Stimulated activated CD8-positive, alpha-beta memory T cell treated with anti-CD3 and anti-CD28 coated beads, Interleukin-15, amount 100 ng/mL, for 48 hours (primary cell): ENCODE measurements at places on chromosomes 6 and 20.
A peak's percentile ranks its signal among the peaks of the same experiment; 100 is the strongest.

DNA sequence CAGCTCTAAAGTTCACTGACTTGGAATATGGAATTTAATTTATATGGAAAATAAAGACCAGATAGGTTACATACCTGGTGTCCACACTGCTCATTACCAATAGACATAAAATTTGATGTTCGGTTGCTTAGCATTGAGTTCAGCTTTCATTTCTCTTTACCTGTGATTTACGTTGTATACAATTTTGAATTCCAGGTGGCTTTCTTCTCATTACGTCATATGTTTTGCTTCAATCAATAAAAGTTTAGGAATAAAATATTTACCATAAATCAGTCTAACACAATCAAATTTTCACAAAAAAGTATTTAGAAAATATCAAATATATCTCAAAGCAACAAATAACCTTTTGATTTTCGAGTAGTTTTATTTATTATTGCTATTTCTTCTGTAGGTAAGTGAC is 40.8 kb downstream of the HDGFL1 start:
- DNase-seq, result no peak

DNA sequence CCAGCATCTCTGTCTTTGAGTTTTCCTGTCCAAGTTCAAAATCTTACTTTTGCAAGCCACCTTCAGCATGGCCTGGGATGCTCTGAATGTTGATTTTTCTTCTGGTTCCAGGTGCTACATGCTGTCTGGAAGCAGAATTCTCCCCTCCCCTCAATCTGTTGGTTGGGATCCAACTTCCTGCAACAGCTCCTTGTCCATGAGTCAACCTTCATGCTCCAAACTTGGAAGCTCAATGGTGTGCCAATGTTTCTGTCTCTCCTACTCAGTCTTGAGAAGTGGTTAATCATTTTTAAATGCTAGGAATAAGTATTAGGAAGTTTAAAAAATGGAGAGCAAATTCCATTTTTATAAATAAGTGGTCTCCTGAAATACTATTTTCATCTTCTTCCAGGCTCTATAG is 33.2 kb upstream of the PLEKHG1 start:
- no peak for DNase-seq

DNA sequence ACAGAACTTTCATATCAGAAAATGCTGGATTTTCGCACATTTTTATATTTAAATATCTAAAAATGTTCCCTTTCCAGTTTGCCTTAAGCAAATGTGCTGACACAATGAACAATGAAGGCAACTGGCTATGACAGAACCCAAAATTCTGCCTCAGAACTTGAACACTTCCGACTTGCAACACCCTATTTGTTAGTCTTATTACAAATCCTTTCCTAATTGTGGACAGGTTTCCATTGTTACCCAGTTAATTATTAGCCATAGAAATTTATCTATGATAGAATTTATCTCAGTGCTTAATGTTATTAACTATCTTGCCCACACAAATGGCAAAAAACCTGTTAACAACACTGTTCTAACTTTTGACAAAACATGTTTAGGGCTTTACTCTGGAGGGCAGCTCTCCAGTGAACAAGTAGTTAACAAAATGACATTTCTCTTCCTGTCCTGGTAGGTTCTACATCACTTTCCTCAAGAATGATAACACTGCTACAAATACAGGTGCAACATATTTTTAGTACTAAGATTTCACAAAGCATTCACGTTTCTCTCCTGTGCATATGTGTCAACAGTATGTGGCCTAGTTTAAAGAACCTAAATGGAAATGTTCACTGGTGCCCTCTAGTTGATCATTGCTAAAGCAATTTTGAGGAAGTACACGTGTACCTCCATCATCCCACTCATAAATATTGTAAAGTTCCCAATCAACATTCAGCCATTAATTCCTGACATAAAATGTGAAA is 58.4 kb downstream of the HIVEP2 start:
- no peak for DNase-seq

GRCh38 chr20:21739161-21739560 is 33.7 kb downstream of the PAX1 start:
- DNase-seq, result no peak

DNA sequence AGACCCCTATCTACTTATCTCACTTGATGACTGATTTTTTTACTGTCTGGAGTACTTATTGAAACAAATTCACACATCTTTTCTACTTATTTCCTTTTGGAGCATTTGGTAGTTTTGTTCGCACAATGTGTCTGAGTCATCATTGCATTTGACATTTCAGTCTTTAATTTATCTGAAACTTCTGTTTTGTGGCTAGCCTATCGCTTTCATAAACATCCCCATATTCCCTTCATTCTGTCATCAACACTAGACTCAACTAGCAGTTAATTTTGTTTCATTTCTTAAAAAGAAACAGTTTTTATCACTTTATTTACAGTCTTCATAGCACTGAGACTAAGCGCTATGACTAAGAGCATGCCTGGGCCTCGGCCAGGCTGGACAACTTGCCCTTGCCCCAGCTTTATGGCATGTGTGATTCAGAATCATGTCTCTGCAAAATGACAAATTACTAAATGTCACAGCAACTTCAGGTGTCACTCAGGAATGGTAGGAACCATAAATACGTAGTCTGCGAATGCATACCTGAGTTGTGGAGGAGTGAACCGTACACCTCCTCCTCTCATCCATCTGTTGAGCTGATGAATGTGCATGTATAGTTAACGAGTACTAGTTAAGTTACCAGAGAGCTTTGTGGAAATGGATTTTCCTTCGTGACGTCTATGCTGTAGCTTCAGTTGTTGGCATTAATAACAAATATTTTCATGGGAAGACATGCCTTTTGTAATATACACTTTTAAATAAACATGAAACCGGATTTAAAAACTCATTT is 16.2 kb downstream of the L3MBTL3 start:
- no peak for DNase-seq

- no peak for DNase-seq
These were observed 46.4 kb upstream of the CCDC28A start for GRCh38 chr6:138727182-138727581.

DNA sequence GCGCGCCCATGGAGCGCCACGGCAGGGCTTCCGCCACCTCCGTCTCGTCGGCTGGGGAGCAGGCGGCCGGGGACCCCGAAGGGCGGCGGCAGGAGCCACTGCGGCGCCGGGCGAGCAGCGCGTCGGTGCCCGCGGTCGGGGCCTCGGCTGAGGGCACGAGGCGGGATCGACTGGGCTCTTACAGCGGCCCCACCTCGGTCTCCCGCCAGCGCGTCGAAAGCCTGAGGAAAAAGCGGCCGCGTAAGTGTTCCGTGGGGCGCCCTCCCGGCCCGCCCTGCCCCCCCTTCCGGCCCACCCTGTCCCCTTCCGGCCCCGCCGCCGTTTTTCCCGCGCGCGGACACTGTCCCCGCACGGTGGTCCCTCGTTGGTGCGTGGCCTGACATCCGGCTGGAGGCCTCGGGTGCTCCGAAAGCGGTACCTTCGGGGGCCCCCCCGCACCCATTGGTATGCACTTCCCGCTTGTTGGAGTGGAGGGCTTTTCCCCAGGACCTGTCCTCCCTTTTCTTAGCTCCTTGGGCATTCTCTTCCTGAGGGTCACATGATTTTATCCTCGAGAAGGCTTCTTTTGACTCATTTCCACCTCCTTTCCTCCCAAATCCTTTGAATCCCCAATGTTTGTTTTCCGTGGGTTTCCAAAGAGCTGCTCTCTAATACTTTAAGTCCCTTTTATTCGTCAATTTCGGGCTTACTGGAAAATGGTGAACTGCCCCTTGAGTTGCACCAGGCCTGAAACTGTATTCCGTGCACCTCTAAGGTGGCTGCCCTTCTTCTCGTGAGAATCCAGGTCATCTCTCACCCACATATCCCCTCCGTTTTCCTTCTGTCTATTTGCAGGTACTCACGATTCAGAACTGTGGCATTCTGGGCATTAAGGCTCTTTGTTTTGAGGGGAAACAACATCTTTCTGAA is 556 bp downstream of the PANK2 start:
- DNase-seq, result peak; percentile 40

DNA sequence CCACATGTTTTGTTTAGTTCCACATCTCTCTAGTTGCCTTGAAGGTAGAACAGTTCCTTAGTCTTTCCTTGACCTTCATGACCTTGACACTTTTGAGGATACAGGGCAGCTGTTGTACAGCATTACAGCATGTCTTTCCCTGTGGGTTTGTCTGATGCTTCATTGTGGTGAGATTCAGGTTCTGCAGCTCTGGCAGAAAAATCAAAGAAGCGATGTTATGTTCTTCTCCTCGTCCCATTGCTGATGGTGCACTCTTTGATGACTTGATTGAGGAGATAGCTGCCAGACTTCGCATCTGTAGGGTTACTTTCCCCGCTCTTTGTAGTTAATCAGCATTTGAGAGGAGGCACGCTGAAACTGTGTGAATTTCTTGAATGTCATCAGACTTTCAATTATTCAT is 12.0 kb downstream of the CEBPB start:
- no peak for DNase-seq
